Mammary epithelial cell (primary cell): ENCODE measurements at places on chromosomes 6 and 20. TPM values are rescaled to one million over a fixed set of nuclear protein-coding genes. Genes with fewer than 3 reads are reported as not detected.

DNA sequence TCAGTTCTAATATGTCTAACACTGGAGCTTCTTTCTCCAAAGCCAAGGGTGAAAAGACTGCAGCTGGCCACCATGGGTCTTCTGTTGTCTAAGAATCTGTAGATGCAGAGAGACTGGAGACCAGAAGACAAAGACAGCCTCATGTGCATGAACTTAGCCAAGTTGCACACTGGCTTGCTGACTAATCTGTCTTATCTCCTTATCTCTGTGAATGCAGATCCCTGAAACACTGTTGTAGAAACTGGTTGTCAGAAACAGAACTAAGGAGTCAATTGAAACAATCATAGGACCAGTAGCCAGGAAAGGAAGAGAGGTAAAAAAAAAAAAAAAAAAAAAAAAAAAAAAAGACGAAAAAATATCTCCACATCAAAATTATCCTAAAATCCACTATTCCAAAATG lies 109.7 kb downstream of the BFSP1 start:
- DNase-seq = no peak

DNA sequence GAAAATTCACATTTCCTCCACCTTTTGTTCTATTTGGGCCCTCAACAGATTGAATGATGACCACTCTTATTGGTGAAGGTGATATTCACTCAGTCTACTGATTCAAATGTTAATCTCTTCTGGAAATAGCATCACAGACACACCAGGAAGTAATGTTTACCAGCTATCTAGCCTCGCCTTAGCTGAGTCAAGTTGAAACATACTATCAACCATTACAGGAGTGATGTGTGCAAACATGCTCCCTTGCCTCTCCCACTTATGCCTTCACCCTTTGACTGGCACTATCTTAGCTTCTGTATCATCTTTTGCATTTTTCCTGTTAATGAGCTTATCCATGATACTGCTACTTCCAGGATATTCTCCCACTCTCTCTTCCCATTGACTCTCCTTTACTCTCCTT lies 191.9 kb downstream of the CENPW start:
- peak; percentile 2 for DNase-seq

GRCh38 chr6:38604700-38605099 lies 35.0 kb downstream of the BTBD9 start:
- DNase-seq = no peak

The XKR7 gene
- not detected for total RNA-seq

DNA sequence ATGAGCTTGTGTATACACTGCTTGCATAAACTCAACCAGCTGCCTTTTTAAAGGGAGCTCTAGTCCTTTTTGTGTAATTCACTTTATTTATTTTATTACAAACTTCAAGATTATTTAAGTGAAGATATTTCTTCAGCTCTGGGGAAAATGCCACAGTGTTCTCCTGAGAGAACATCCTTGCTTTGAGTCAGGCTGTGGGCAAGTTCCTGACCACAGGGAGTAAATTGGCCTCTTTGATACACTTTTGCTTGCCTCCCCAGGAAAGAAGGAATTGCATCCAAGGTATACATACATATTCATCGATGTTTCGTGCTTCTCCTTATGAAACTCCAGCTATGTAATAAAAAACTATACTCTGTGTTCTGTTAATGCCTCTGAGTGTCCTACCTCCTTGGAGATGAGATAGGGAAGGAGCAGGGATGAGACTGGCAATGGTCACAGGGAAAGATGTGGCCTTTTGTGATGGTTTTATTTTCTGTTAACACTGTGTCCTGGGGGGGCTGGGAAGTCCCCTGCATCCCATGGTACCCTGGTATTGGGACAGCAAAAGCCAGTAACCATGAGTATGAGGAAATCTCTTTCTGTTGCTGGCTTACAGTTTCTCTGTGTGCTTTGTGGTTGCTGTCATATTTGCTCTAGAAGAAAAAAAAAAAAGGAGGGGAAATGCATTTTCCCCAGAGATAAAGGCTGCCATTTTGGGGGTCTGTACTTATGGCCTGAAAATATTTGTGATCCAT lies 15.3 kb downstream of the TNFAIP3 start:
- peak; percentile 44 for DNase-seq

GRCh38 chr20:36096435-36096834 lies 58.1 kb upstream of the EPB41L1 start:
- no peak for DNase-seq
